WTC11 (cell line): ENCODE measurements at places on chromosomes 2 and 18. TPM values are rescaled to one million over a fixed set of nuclear protein-coding genes. Genes with fewer than 3 reads are reported as not detected.

- H3K27me3 ChIP-seq, result peaks cover 3% of the 10 kb centered on the region
- no peak overlapping the region for H3K4me3 ChIP-seq
- H3K4me1 ChIP-seq, result peaks cover 6% of the 10 kb centered on the region; the same call in 1 of the 2 replicates
These were observed 191.8 kb upstream of the GLI2 start for GRCh38 chr2:120543899-120544298.

DNA sequence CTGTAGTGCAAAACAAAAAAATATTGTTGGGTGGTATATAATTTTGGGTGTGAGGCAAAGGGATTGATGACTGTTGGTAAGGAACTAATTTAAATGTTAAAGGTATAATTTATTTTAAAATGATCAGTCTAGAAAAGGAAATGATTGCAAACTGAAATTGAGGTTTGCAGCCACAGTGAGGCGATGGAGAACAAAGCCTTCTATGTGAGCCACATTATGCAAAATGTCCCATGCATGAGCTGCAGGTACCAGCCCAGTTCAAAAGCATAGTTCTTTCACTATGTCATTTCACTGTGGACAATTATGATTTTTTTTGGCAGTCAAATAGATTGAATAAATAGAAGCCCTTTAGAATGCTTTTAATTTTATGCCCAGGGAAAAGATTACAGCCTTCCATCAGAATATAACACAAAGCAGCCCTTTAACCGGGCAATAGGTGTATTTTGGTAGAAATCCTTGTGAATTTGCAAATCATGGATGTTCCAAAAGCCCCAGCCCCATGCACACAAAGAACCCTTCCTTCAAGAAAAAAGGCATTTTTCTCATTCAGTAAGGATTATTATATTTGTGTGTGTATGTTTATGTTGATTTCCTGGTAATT lies 1.7 kb downstream of the MAP2 start:
- no peak overlapping the region for H3K27ac ChIP-seq
- peaks cover 44% of the 10 kb centered on the region for H3K4me1 ChIP-seq
- DNase-seq, result no peak
- H3K27me3 ChIP-seq, result peaks cover 37% of the 10 kb centered on the region

MATN3 gene
- 6.3 to 9.1 TPM (median 8.6 TPM) in 3 replicates for total RNA-seq

G6PC2 gene
- total RNA-seq, result not detected in 3 replicates

ACMSD gene
- total RNA-seq, result not detected in 3 replicates

DLGAP1 gene
- total RNA-seq, result 22.0 to 24.0 TPM (median 23.0 TPM) in 3 replicates

MAT2A gene
- total RNA-seq, result 208 to 222 TPM (median 208 TPM) in 3 replicates
